ENCODE measurements at places on chromosomes 1 and 21.

- DNase-seq = peak; percentile 42
These were observed 45.5 kb upstream of the RPL11 start for GRCh38 chr1:23646091-23646490.

- DNase-seq = no peak
These were observed 304.2 kb downstream of the CAMTA1 start for GRCh38 chr1:7089497-7089896.

DNA sequence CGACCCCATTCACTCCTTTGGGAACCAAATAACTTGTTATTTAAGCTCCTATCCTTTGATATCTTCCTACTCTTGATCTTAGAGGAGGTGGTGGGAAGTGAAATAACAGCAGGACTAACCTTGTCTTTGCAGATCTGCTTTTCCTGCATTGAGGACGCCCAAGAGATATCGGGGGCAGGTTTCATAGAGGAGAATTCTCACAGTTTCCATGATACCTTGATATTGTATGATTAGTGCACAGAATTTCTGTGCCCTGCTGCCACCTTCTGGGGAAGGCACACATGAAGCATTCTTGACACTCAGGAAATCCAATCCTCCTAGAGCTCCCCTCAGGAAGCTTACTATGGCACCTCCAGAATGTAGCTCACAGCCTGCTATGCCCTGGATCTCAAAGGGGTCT, 1.6 kb downstream of the CD1B start:
- DNase-seq = no peak

- DNase-seq = peak; percentile 44
These were observed 60.9 kb upstream of the RGS2 start for GRCh38 chr1:192747943-192748342.

DNA sequence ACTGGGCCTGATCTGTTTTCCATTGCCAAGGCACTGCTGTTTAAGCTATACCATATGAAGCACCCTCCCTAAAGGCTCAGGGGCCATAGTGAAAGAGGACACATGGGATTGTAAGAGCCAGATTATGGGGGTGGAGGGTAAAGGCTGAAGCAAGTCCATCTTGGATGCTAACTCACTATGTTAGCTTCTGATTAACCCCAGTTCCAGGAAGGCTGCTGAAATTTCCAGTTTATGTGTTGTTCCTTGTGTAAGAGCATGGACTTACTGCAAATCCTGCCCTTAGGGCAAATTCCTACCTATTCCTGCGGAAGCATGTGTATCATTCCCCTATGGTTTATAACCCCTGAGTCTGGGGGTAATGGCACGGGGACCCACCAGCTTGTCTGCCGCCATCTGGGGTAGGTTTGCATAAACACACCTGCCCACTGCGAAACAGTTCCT, 91.8 kb upstream of the SERBP1 start:
- DNase-seq = peak; percentile 85

GRCh38 chr1:99086057-99086456, 81.4 kb upstream of the PLPPR5 start:
- no peak for DNase-seq

- DNase-seq = no peak
These were observed 14.0 kb downstream of the LPGAT1 start for GRCh38 chr1:211816586-211816985.

- no peak for DNase-seq
These were observed 28.7 kb upstream of the DYRK1A start for GRCh38 chr21:37337831-37338230.

- no peak for DNase-seq
These were observed 41.9 kb downstream of the CEP170 start for GRCh38 chr1:243213045-243213787.

- DNase-seq = no peak
These were observed 30.0 kb downstream of the TBX15 start for GRCh38 chr1:118958140-118958539.

DNA sequence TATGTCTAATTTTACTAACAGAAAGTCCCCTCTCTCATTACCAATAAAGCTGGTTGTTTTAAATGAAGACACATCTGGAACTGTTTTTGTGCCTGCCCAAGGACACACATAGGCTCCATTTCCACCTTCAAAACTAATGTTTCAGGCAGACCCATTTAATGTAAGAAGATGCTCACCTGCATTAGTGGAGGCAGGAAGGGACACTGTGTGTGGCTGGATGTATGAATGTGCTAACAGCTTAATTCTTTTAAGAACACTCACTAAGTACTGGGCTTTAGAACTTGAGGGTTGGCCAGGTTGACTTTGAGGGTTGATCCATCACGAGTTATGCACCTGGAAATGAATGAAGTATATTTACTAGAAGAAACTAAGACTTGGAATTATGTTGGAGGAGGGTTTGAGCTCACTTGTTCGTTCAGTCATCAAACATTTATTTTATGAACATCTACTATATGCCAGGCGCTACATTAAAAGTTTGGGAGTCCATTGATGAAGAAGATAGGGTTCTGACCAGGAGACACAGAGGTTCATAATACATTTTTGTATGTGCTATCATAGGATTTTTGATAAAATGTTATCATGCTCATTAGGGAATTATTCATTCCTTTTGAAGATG, 5.4 kb downstream of the JUN start:
- no peak for DNase-seq

GRCh38 chr1:200969726-200970561, 53.6 kb downstream of the KIF21B start:
- no peak for DNase-seq

GRCh38 chr21:35732788-35733187, 327.5 kb downstream of the SETD4 start:
- no peak for DNase-seq

DNA sequence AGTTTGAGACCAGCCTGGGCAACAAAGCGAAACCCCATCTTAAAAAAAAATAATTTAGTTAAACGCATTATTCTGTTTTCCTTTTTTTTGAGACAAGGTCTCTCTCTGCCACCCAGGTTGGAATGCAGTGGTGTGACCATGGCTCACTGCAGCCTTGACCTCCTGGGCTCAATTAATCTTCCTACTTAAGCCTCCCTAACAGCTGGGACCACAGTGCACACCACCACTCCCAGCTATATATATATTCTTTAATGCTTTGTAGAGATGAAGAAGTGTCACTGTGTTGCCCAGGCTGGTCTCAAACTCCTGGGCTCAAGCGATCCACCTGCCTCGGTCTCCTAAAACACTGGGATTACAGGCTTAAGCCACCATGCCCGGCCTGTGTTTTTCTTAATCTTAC, 7.7 kb upstream of the KLF17 start:
- DNase-seq = no peak

GRCh38 chr1:230109895-230110667, 43.0 kb downstream of the GALNT2 start:
- no peak for DNase-seq

DNA sequence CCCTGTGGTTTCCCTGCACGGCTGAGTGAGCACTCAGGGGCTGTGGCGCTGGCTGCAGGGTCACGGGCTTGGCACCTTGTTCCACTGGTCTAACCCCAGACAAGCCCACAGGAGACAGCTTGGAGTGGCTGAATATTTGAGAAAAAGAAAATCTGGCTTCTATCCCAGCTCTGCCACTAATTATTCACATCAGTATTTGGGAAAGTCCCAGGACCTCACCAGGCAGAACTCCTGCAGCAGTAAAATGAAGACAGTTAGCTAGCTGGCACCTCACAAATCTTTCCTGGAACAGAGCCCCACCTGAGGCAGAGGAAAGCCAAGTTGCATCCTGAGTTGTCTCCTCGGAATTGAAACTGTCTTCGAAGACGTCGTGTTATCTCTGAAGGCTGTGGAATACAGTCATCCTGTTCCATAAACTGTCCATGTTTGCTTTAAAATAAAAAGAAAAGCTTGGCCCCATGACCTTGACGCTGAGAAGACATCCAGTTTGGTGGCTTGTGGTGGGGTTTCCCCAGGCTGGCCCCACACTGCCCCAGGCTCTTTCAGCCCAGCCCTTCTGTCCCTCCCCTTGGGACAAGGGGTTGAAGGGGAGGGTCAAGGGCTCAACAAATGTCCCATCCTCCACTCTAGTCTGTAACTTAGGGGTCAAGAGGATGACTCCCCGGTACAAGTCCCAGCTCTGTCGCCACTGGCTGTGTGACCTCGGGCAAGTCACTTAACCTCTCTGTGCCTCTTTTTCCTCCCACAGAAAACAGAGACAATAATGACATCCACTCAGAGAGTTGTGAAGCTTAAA, 93.8 kb upstream of the TMPRSS2 start:
- no peak for DNase-seq

GRCh38 chr1:25924454-25924853, 18.2 kb upstream of the STMN1 start:
- no peak for DNase-seq

- DNase-seq = no peak
These were observed 24.4 kb downstream of the ZBTB17 start for GRCh38 chr1:15951341-15952153.

DNA sequence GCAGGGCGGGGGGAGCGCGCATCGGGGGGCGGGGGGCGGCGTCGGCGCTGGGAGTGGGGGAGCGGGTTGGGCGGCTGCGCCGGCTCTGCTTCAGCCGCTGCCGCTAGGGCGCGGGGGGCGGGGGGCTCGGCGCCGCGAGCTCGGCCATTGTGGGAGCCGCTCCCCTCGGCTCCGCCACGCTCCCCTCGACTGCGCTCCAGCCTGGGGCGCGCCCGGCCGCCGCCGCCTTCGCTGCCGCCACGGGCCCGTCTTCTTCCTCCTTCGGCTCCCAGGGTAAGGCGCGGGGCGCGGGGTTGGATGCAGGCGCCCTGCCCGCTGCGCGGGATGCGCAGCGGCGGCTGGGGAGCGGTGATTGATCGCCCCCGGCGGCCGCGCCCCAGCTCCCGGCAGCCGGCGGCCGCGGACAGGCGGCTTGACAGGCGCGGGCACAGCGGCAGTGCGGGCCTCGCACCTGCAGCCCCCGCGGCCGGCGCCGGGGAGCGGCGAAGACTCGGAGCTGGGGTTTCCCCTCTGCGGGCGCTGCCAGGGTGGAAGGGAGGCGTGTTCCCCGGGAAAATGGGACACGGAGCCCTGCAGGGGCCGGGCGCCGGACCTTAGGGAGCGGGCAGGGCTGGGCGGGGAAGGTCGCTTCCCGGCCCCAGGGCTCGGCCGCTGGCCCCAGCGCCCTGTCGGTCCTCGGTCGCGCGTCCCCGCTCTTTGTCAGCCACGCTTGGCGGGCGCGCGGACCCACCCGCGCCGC, 55.3 kb downstream of the NDUFS5 start:
- DNase-seq = no peak

GRCh38 chr1:243270097-243270864, 14.4 kb downstream of the SDCCAG8 start:
- no peak for DNase-seq
